ENCODE measurements at places on chromosomes 12 and 14. TPM values are rescaled to one million over a fixed set of nuclear protein-coding genes. Genes with fewer than 3 reads are reported as not detected.

Gene TAS2R8
- total RNA-seq: not detected

Gene STK38L
- 25.8 TPM for total RNA-seq

Gene PLCZ1
- not detected for total RNA-seq

Gene C12orf50
- total RNA-seq: not detected

Gene FAM222A
- total RNA-seq: 0.43 TPM

Gene DBX2
- total RNA-seq: not detected

Gene RAPGEF3
- total RNA-seq: 1.6 TPM

Gene CHGA
- not detected for total RNA-seq

Gene KRT85
- not detected for total RNA-seq

Gene HSP90AA1
- 472 TPM for total RNA-seq

Gene SHMT2
- total RNA-seq: 224 TPM

Gene CCDC175
- not detected for total RNA-seq

Gene MYF5
- total RNA-seq: not detected

Gene CLEC6A
- not detected for total RNA-seq

Gene KRT83
- total RNA-seq: not detected
